Immature natural killer cell (primary cell): ENCODE measurements at places on chromosomes 7 and 10. TPM values are rescaled to one million over a fixed set of nuclear protein-coding genes. Genes with fewer than 3 reads are reported as not detected.

MEST gene
- polyA plus RNA-seq: 12.9 TPM

C10orf53 gene
- polyA plus RNA-seq: not detected

GRCh38 chr10:98167191-98167590 lies 32.7 kb downstream of the R3HCC1L start:
- peak overlapping the region; percentile 39 for H3K27ac ChIP-seq
- H3K4me1 ChIP-seq: peaks cover 65% of the 10 kb centered on the region
- no peak overlapping the region for H3K4me3 ChIP-seq
- no peaks in the 10 kb centered on the region for H3K27me3 ChIP-seq

- no peaks in the 10 kb centered on the region for H3K4me1 ChIP-seq
- H3K4me3 ChIP-seq: no peak overlapping the region
- peaks cover 4% of the 10 kb centered on the region for H3K36me3 ChIP-seq
- H3K27me3 ChIP-seq: no peaks in the 10 kb centered on the region
These were observed 13.8 kb downstream of the VIPR2 start for GRCh38 chr7:159130820-159131219.

GRCh38 chr7:73719806-73720169 lies 319 bp upstream of the STX1A start:
- H3K4me1 ChIP-seq: peaks cover 28% of the 10 kb centered on the region
- peak overlapping the region; percentile 77 for H3K4me3 ChIP-seq
- no peak for DNase-seq
- peaks cover 7% of the 10 kb centered on the region for H3K27me3 ChIP-seq

- H3K27ac ChIP-seq: no peak overlapping the region
- no peaks in the 10 kb centered on the region for H3K27me3 ChIP-seq
- no peak for DNase-seq
These were observed 340.4 kb downstream of the OTUD1 start for GRCh38 chr10:23779301-23779700.

- DNase-seq: no peak
- H3K27ac ChIP-seq: no peak overlapping the region
- peaks cover 2% of the 10 kb centered on the region for H3K27me3 ChIP-seq
- no peak overlapping the region for H3K4me3 ChIP-seq
- peaks cover 12% of the 10 kb centered on the region for H3K4me1 ChIP-seq
- peaks cover 3% of the 10 kb centered on the region for H3K36me3 ChIP-seq
These were observed 24.2 kb downstream of the ARL5B start for GRCh38 chr10:18683427-18683826.
